ENCODE measurements at places on chromosomes 11 and 22. TPM values are rescaled to one million over a fixed set of nuclear protein-coding genes. Genes with fewer than 3 reads are reported as not detected.

LZTR1 gene
- 47.0 TPM for total RNA-seq

IGSF22 gene
- total RNA-seq = 0.35 TPM

DEFB131B gene
- total RNA-seq = not detected

TSGA10IP gene
- 3.1 TPM for total RNA-seq

SYT13 gene
- total RNA-seq = 6.0 TPM

ADAMTS15 gene
- 1.5 TPM for total RNA-seq

KCNC1 gene
- total RNA-seq = 0.04 TPM

OR5P2 gene
- not detected for total RNA-seq

MAJIN gene
- total RNA-seq = not detected

OR51B2 gene
- not detected for total RNA-seq

OR52E1 gene
- total RNA-seq = not detected

THY1 gene
- 184 TPM for total RNA-seq

SLC22A25 gene
- total RNA-seq = not detected

MS4A12 gene
- not detected for total RNA-seq

FOLR1 gene
- total RNA-seq = 0.92 TPM

FOLH1 gene
- total RNA-seq = not detected

OR2AG2 gene
- total RNA-seq = 0.26 TPM

RTCB gene
- 100.0 TPM for total RNA-seq

SCUBE1 gene
- total RNA-seq = 1.2 TPM

SLC16A8 gene
- 1.1 TPM for total RNA-seq

TYR gene
- total RNA-seq = not detected

OR8A1 gene
- not detected for total RNA-seq

KCNJ1 gene
- total RNA-seq = not detected

DBX1 gene
- total RNA-seq = 0.15 TPM

FADS1 gene
- total RNA-seq = 125 TPM

C22orf23 gene
- total RNA-seq = 0.55 TPM

ZNF280B gene
- 8.2 TPM for total RNA-seq

CDC42BPG gene
- 24.9 TPM for total RNA-seq

STIP1 gene
- total RNA-seq = 338 TPM

OR8B3 gene
- total RNA-seq = not detected

PRAME gene
- total RNA-seq = 0.31 TPM

TCN1 gene
- total RNA-seq = not detected

EXPH5 gene
- 3.1 TPM for total RNA-seq

ADAMTS8 gene
- 5.0 TPM for total RNA-seq

MOV10L1 gene
- total RNA-seq = not detected

KDELR3 gene
- 7.2 TPM for total RNA-seq

GAB4 gene
- total RNA-seq = not detected

C11orf91 gene
- total RNA-seq = not detected

SNX32 gene
- total RNA-seq = 1.2 TPM

LIMK2 gene
- 50.5 TPM for total RNA-seq

CARD10 gene
- 17.7 TPM for total RNA-seq

KRTAP5-8 gene
- not detected for total RNA-seq

CATSPERZ gene
- 1.3 TPM for total RNA-seq

RASL10A gene
- total RNA-seq = 0.92 TPM

PARVA gene
- 18.1 TPM for total RNA-seq

AMOTL1 gene
- total RNA-seq = 20.2 TPM

ANO1 gene
- total RNA-seq = 10.9 TPM

Measured in H9 (cell line).